ENCODE measurements at places on chromosomes 4 and X.

DNA sequence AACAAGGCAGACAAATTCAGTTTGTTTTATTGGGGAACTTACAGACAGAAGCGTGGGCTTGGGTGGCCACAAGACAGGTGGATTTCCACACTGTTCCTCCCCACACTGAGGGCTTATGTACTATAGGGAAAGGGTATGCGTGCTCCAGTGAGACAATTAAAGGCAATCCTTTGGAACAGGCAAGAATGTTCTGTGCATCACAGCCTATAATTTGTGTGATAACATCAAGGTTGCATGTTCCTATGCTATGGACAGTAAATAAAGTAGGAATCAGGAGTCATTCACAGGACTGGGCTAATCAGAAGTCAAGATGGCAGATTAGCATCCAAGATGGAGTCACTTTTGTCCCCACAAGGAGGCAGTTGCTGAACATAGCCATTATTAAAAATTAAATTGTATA lies 84.6 kb upstream of the TRIM2 start:
- DNase-seq: no peak

- DNase-seq: no peak
Observed at GRCh38 chr4:147864607-147865006, 132.7 kb downstream of the ARHGAP10 start.

DNA sequence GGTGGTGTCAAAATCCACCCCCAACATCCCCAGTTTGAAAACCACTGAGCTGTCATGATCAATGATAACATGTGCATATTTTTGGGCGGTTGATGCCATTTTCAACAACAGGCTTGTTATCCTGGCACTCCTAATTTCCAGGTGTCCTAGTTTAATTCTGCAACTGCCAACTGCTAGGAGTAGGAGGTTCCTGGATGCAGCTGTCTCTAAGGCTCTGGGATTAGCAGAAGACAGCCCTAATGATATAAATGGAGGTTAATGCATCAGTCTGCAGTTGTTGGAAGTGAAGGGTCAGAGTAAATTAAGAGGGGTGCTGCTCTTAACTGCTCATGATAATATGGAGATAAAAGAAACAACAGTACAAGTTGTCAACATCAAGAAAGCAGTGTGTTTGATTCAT lies 23.8 kb downstream of the ARFIP1 start:
- DNase-seq: no peak

DNA sequence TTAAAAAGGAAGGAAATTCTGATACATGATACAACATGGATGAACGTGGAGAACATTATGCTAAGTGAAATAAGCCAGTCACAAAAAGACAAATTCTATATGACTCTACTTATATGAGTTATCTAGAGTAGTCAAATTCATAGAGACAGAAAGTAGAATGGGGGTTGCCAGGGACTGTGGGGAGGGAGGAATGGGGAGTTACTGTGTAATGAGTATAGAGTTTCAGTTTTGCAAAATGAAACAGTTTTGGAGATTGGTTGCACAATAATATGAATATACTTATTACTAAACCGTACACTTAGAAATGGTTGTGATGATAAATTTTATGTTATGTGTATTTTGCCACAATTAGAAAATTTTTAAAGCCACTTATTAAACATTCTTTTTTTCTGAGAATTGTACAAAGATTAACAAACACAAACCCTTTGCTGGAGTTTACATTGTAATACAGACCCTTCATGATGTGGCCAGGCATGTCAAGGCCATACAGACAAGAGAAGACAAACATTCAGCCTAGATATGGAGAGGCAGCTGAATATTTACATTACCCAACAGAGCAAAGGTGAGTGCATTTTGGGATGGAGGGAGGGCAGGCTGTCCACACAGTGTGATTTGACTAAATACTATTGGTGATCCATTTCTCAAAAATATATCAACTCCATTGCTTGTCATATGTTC lies 21.2 kb upstream of the GPC3 start:
- no peak for DNase-seq

GRCh38 chrX:50100188-50100587 lies 100.6 kb downstream of the AKAP4 start:
- no peak for DNase-seq

DNA sequence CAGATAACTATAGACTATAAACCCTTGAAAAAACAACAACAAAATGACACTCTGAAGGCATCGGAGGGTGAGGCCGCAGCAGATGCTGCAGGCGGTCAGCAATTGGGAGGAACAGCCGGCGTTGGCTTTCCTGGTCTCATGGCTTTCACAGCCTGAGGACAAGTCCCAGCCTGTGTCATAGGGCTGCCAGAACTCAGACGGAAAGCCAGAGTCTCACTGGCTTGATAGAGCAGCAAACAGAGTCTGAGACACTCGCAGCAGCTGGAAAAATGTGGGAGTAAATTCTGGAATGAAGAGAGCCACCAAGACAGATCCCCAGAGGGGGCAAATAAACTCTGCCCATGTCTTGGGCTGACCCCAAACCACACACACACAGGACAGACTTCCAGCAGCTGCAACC lies 86.3 kb downstream of the PPP2R2C start:
- no peak for DNase-seq

DNA sequence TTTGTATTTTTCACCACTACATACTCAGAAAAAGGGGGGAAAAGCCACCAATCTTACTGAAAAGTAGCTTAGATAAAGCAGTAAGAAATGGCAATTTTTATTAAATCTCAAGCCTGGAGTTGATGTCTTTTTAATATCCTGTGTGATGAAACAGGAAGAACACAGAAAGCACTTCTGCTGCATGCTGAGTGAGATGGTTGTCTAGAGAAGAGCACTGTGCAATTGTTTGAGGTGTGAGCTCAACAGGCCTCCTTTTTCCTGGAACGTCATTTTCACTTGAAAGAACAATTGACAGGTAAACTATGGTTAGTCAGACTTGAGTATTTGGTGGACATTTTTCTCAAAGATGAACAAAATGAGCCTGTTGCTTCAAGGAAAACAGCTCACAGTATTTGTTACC lies 73.9 kb downstream of the RTL5 start:
- DNase-seq: no peak

DNA sequence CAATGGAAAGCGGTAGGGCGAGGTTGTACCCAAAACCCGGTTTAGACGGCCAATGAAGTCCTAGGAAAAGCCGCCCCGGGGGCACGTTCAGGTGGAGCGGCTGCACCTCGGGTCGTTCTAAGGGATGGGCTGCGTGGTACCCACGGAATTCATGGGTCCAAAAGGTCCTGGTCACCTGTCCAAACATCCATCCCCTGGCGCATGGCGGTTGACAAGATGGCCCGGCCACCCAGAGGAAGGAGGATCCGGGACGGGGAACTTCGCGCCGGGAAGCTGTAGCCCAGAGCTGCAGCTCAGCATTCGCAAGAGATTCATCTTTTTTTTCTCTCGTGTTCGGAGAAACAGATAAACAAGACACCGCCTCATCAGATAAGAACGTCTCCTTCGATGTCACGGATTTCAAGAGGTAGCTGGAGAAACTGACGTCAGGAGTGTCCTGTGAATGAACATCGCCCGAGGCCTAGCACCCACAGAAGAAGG lies 10.9 kb downstream of the PITX2 start:
- no peak for DNase-seq

Data from stimulated activated naive CD4-positive, alpha-beta T cell treated with Interleukin-2 at 50 U/mL for 16 hours (primary cell).